ENCODE measurements at places on chromosomes 12 and 14. TPM values are rescaled to one million over a fixed set of nuclear protein-coding genes. Genes with fewer than 3 reads are reported as not detected.

IL31 gene
- total RNA-seq, result not detected

C12orf54 gene
- total RNA-seq, result not detected

GRCh38 chr12:131375972-131376345 lies 334.9 kb upstream of the SFSWAP start:
- DNase-seq, result no peak

DNA sequence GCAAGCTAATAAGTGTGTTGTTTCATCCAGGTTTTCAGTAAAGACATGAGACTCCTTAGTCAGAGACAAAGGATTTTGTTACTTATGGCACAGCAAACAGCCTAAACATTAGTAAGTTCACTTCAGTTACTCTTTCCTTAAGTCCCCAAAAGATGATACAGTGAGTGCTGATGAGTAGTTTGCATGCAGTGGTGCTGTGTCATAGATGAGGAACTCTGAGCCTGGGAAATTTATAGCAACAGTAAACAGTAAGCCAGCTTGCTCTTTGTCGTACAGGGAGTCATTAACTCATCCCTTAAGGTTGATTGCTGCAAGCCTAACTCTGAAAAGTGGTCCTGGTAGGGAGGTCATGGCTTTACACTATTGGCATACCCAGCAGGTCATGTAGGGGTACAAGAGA lies 208.6 kb upstream of the OR4E1 start:
- DNase-seq, result no peak

DNA sequence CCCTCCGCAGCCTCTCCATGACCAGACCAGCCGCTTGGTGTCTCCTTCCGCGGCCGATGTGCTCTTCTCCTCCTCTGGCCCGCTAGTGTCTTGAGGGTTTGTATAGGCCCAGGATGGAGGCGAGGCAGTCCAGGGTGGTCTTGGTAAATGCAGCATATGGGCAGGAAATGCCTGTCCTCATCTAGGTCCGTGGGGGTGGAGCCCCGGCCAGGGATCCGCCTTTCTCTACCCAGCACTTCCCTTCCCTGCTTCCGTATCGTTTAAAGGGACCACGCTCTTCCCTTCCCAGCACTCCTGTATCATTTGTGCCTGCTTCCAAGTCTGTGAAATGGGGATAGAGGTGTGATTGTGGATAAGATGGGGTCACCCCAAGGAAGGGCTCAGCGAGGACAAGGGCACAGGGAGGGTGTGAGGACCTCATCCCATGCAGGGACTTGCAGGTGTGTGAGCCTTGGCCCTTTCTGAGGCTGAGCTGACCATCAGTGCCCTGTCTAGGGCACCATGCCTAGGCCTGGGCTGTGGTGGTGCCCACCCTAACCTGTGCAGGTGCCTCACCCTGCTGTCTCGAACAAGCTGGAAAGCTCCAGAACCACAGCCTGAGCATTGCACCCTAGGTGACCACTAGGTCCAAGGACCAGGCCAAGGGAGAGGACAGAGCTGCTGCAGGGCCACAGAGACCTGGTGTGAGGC lies 326.8 kb upstream of the RTL1 start:
- DNase-seq, result no peak

- no peak for DNase-seq
Observed at GRCh38 chr14:93319958-93320357, 12.9 kb downstream of the BTBD7 start.

GRCh38 chr14:31582836-31583452 lies 21.7 kb downstream of the NUBPL start:
- no peak for DNase-seq

DNA sequence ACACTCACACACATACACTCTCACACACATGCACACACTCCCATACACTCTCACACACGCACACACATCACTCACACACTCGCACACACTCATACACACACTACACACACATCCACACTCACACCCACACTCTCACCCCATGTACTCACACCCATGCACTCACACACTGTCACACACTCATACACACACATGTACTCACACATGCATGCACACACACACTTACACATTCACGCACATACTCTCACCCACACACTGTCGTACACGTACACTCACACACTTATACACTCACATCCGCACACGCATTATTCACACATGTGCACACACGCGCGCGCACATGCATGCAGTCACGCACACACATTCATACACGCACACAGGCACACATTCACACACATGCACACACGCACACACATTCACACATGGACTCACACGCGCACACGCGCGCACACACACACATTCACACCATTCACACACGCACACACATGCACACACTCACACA lies 3.9 kb upstream of the GPR162 start:
- no peak for DNase-seq

DNA sequence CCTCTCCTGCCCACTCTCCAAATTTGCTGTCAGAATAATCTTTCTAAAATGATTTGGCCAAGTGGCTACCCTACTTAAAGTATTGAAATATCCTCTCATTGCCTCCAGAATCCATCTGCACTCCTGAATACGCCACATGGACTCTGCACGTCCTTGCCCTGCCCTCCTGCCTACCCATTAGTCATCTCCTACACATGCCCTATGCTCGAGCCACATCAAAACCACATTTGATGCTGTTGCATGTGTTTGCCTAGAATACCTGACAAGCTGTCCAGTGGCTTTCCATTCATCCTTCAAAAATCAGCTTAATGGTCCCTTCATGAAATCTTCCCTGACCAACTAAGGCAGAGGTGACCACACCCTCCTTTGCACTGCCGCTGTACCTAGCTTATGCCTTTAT lies 17.0 kb downstream of the VCPKMT start:
- no peak for DNase-seq

All from left ventricle myocardium superior (tissue), 1 donor.